ENCODE measurements at places on chromosomes 11 and 22. TPM values are rescaled to one million over a fixed set of nuclear protein-coding genes. Genes with fewer than 3 reads are reported as not detected.

Gene B4GALNT4
- 87.9 TPM for total RNA-seq

Gene NLRP14
- not detected for total RNA-seq

- no peaks in the 10 kb centered on the region for H3K36me3 ChIP-seq
- H3K27me3 ChIP-seq = no peaks in the 10 kb centered on the region
- DNase-seq = peak; percentile 7
- H3K4me1 ChIP-seq = no peaks in the 10 kb centered on the region
Measured at GRCh38 chr11:2348986-2349385, 28.1 kb upstream of the CD81 start.

DNA sequence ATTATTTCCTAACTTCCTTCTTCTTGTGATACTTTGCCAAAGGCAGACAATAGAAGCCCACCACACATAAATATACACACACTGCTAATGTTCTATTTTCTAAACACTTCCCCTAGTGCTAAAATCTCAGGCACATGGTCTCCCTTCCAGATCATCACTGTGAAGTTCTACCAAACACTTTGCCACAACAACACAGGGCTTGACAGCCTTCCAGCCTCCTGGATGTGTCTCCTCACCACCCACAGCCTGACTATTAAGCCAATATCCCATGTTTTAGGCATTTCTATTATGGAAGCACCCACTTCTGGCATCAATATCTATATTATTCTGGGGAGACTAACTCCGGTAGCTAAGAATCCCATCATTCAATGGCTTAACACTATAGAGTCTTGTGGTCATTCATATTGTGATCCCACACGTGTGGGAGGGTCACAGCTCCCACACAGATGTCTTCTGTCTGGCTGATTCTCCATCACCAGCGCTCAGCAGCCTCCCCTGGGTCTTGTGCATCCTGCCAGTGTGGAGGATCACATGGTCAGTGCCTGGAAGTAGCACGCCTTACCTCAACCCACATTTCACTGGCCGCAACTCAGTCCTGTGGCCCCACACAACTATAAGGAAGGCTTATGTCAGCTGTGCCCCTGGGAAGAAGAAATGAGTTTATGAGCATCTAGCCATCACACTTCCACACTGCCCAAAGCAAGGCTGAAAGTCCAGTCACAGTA is 29.0 kb downstream of the SPATA19 start:
- no peaks in the 10 kb centered on the region for H3K36me3 ChIP-seq
- no peak overlapping the region for H3K4me3 ChIP-seq
- no peaks in the 10 kb centered on the region for H3K4me1 ChIP-seq
- DNase-seq = no peak
- H3K27ac ChIP-seq = no peak overlapping the region

DNA sequence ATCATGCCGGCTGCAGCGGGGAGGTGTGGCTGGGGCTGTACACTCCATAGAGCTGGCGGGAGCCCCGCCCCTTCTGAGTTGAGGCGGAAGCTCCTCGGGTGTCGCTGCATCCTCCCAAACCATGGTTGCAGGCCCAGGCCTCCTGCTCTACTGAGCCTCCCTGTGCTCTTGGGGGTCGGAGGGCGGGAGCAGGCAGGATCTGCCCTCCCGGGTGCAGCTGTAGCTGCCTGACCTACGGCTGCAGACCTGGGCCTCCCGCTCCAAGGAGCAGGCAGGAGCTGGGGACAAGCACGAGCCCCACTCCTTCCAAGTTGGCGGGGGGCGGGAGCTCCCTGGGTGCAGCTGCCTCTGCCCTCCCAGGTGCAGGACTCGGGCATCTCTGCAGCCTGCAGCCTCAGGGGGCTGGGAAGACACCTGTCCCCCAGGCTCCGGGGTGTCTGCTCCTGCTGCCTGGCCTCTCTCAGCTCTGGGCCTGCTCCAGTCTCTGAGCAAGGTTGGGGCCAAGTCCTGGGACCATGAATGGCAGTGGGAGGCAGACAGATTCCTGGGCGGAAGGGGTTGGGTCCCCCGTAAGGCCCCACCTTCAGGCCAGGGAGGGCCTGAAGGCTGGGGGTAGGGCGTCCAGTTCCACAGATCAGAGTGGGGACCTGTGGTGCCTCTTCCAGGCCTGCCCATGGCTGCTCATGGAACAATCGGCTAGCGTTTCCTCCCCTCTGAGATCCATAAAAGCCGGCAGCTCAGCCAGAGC is 46.4 kb upstream of the SC5D start:
- no peak overlapping the region for H3K4me3 ChIP-seq
- H3K27ac ChIP-seq = no peak overlapping the region
- DNase-seq = no peak
- no peaks in the 10 kb centered on the region for H3K27me3 ChIP-seq
- no peaks in the 10 kb centered on the region for H3K36me3 ChIP-seq

- H3K4me1 ChIP-seq = no peaks in the 10 kb centered on the region
- H3K27ac ChIP-seq = no peak overlapping the region
- no peak overlapping the region for H3K4me3 ChIP-seq
- peaks cover 7% of the 10 kb centered on the region for H3K27me3 ChIP-seq
Measured at GRCh38 chr11:104005234-104005855, 31.1 kb upstream of the DDI1 start.

GRCh38 chr11:8206251-8207079 is 37.6 kb upstream of the RIC3 start:
- peaks cover 60% of the 10 kb centered on the region for H3K27me3 ChIP-seq
- no peak overlapping the region for H3K27ac ChIP-seq
- no peak overlapping the region for H3K4me3 ChIP-seq
- DNase-seq = no peak
- H3K4me1 ChIP-seq = no peaks in the 10 kb centered on the region
